Panc1 (cell line): ENCODE measurements at places on chromosomes 7 and 10.
A peak's percentile ranks its signal among the peaks of the same experiment; 100 is the strongest.

DNA sequence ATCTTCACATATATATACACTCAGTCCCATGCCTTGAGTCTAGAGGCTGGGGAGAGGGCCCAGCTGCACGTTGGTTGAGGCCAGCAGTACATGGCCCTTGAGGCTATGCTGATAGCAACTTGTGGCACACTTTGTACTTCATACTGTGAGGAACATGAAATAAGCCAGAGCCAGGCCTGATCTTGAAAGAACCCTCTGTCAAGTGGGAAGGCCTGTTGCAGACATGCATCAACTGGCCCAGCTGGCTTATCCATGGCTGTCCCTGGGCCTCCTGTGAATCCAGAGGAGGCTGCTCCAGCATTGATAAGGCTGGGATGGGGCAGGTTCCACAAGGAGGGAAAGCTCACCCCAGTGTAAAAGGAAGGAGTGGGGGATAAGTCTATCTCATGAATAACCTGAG is 140.4 kb downstream of the NRF1 start:
- DNase-seq, result no peak

GRCh38 chr7:6023974-6024435 is 7.2 kb upstream of the ANKRD61 start:
- no peak for DNase-seq

- no peak for DNase-seq
Observed at GRCh38 chr10:76033457-76034196, 602.2 kb downstream of the LRMDA start.

DNA sequence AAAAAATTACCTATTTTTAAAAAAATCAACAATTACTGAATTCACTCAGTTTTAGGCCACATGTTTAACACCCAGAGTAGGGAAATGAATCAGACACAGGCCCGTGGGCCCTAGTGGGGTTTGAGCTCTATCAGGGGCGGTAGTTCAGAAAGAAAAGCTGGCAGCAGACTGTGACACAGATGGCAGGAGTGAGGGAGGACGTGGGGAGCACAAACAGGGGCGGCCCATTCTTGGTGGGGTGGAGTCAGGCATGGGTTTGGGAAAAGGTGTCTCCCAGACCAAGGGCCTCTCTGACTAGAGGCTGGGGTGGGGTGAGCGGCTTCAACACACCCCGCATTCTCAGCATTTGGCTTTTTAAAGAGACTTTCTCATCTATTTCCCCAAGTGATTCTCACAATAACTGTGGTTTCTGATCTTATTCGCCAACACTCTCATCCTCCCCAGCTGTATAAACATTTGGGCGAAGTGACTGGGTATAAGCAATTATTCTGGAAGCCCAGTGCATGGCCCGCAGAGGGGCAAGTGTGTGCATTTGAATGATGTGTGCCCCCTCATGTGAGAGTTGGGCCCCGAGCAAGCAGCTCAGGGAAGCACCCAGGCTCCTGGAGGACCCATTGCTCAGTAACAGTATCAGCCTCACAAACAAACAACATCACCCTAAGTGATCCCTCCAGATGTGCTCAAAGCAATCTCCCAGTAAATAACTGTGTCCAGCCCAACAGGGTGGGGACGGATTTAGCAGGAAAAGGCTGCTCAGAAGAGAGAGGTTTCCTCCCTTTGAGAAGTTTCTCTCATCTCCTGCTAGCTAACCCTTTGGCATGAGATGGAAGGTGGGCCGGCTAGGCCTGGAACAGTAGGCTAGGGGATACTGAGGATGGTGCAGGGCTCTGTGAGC is 437.6 kb upstream of the ZMIZ1 start:
- DNase-seq, result no peak

GRCh38 chr7:30505174-30505697 is 607 bp upstream of the GGCT start:
- DNase-seq, result peak; percentile 41

DNA sequence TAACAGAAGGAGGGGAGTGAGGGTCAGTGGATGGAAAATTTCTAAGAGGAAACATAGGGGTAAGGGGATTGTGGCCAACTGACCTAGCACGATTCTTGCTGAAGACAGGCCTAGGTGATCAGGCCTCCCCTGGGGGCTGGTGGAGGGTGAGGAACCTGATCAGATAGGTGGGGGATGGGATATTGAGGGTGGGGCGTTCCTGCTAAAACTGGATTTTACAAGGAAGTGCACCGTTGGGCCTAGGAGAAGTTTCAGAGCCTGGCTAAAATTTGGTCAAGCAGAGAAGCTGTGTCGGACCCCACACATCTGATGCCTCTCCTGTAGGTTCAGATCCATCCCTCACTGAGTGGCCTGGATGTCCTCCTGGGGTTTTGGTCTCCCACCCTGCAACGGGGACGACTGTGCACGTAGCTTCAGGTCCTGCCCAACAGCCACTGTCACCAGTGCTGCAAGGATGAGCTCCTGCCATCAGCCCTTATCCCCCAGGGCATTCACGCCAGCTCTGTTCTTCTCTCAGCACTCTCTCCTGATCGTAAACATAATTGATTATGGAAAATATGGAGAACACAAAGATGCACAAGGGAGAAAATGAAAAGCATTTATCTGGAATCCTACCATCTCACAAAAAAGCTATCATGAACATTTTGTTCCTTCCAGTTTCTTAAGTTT is 89.9 kb downstream of the ADCY1 start:
- DNase-seq, result no peak

DNA sequence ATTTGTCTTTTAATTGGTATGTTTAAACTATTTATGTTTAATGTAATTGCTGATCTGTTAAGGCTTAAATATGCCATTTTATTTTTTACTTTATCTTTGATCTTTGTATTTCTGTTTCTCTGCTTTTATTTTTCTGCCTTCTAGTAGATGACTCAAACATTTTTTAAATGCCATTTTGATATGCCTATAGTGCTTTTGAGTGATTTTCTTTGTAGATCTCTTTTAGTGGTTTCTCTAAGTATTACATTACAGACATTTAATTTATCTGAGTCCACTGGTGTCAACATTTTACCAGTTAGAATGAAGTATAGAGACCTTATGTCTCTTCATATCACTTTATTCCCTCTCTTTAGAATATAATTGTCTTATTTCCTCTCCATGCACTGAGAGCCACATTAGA is 32.7 kb downstream of the IL6 start:
- DNase-seq, result no peak
